Myocyte (in vitro differentiated cells): ENCODE measurements at places on chromosomes 7 and 10. TPM values are rescaled to one million over a fixed set of nuclear protein-coding genes. Genes with fewer than 3 reads are reported as not detected.

DNA sequence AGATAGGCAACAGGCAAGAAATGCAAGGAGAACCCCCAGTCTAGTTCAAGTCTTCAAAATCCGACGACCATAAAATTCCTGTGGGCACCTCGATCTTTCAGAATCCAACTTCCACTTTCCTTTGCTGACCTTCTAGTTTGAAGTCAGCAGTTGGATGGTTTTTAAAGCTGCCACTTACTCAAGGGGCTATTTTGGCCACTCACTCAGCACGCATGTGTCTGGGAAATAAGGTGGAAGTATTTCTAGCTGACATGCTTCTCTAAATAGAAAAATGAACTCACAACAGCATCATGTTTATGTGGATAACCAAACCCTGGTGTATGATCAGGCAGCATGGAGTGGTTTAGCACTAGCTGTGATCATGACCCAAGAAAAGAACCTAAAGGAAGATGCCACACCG, at the start of gene NRAP:
TSS of gene NRAP (minus strand) at position 134 of the 400 bp plus-strand sequence. CDS start 159 bp downstream, outside the sequence.
- DNase-seq: peak; percentile 91

DNA sequence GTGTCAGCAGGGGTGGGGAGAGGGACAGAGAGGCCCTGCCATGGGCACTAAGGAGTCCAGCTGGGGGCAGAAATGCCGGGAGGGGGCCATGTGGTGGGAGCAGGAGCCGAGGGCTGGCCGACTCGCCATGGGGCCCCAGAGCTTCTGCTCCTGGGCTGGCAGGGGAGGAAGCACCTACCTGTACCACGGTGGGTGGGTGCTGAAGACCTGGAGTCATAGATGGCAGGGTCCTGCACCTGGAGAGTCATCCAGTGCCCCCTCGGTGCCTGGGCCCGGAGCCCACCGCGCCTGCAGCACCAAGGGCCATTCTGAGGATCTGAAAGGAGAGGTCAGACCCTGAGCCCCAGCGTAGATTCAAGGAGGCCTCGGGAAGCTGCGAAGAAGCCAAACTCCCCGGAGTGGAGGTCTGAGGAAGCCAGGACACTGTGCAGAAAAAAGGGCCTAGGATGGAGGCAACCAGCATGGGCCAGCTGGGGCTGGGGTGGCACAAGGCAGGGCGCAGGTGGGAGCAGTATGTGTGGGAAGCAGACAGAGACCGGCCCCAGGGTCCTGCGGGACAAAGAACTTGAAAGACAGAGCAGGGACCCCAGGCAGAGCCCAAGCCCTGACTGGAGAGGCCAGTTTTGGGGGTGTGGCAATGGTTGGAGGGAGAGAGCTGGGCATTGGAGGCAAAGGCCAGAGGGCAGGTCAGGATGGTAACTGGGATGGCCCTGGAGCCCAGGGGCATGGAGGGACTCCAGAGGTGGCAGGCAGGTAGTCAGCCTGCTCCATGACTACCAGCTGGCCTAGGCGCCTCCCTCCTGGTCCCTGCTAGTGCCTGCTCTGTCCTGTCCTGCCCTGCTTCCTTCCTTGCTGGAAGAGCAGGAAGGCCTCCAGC, 26.7 kb upstream of the SMARCD3 start:
- no peak for DNase-seq

DNA sequence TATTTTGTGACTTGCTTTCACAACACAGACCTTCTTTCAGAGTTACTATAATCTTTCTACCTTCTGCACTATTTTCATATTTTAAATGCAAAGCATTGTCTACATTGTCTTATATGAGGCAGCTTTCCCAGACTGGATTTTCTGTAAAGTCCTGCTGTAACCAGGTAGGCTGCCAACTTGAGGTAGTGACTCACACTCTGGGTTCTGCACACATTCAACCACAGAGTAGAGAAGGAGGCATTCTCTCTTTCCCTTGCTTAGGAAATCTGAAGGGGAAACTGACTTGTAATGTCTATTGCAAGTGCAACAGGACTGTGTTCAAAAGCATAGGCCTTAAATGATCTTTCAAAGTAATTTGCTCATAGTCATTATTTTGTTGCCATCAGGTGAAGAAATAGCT, 461.4 kb downstream of the GRM8 start:
- peak; percentile 34 for DNase-seq

DNA sequence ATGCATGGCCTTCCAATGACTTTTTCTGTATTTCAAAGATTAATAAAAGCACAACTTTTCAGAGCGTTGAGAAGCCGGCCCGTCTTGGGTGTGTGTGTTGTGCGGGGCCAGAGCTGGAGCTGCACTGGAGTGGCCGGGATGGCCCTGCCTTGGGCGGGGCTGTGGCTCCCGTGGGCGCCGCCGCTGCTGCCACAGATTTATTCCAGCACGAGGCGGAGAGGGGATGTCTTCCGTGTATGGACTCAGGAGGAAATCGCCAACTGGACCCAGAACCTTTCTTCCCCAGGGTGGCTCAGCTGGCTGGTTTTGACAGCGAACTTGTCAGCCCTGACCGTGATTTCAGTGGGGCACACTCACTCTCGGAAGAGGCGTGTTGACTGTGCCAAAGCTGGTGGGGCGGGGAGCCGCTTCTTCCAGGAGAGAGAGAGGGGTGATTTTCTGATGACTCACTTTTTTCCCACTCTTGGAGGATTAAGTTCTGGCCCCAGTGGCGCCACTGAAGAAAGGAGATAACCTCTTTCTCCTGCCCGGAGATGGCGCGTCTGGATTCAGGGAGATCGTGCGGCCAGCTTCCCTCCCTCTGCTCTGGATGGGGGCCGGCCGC, 72.4 kb downstream of the DNAJB6 start:
- no peak for DNase-seq

DNA sequence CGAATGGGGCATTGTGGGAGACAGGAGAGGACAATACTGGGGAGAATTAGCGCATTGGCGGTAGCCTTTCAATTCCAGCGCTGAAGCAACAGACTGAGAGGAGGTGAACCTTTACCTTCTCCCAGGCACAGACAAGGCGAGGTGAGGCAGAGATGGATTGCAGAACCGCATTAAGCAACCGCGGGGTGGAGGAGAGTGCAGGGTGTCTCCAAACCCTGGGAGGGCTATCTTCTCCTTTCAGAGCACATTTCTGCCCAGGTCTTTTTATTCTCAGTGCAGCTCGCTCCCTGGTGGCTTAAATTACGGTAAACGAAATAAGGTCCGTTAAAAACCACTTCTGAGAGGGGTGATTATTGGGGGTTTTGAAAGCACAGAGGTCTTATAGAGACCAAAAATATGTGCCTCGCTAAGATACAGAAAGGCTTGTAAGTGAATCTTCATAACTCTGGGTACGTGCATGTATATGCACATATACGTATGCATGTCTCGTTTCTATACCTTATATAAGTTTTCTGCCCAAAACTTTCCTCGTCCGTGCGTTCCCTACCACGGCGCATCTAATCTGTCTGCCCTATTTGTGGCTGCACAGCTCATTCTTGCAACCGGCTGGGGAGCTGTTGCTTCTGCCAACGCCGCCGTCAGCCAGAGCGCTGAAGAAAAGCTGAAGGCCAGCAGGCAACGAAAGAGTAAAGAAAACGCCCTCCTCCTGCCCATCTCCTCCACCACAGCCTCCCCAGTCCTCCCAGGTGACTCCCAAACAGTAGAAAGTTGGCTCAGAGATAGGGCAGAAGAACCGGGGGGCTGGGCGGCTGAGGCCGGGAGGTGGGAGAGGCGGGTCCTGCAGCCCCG, 895 bp upstream of the ZNF804B start:
- peak; percentile 3 for DNase-seq

DNA sequence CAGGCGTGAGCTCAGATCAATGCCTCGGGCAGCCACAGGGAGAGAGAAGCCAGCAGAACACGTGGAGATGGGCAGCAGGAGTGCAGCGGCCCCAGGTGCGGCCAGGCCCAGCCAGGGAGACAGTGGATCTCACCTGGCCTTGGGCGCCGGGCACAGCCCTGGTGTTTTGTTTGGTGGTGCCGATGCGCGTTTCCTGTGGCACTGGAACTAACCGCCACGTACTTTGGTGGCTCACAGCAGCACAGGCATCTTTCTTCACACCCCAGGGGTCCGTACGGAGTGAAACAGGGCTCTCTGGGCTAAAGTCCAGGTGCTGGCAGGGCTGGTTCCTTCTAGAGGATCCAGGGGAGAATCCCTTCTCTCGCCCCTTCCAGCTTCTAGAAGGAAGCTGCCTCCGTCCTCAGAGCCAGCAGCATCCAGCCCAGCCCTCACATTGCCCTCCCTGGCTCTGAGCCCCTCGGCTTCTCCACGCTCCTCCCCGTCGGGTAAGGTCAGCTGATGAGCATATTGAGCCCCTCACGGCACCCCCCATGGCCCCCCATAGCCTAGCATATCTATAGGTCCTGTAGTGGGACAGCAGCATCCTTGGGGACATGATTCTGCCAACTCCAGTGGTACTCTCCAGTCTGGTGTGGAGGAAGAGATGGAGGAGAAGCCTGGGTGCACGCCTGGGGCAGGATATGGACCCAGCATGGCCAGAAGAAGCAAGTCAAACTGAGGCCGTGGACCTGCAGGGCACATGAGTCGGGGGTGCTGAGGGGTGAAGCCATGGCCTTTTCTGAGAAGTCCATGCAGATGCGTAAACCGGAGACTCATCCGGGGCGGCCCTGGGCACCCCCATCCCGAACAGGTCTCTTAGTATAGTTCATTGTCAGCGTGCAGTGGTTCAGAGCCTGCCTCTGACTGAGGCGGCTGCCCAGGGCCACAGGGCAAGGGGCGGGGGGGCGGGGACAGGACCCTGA, 43.4 kb upstream of the PPP2R2D start:
- DNase-seq: no peak

- DNase-seq: no peak
These were observed 57.4 kb downstream of the FGFR2 start for GRCh38 chr10:121540732-121541395.

GRCh38 chr7:157809863-157810851, 473.4 kb downstream of the DNAJB6 start:
- DNase-seq: no peak

DNA sequence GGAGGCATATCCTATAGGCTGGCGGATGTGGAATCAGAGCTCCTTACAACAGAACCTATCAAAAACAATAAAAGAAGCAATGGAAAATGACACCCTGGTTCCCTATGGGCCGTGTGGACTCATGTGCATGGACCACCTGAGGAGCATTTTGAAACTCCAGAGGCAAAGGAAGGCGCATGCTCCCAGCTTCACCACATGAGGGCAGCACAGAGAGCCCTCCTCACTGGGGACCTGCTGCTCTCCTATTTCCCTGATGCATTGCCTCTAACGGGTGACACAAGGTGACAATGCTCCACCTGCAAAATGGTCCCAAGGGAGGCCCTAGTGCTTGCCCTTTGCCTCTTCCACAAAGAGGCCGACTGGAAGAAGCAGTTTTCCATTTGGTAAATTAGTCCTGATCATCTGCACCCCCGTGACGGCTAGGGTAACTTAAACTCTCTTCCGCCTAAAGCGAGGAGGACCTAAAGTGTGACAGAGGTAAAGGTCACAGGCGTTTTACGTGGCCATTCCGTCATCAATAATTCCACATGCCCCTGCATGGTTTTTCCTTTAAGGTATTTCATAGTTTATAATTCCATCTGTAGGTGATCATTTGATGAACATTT, 67.7 kb downstream of the GPAM start:
- peak; percentile 32 for DNase-seq

GRCh38 chr7:2633538-2634266, 1.9 kb downstream of the TTYH3 start:
- peak; percentile 91 for DNase-seq

GRCh38 chr10:46106410-46107255, 60.6 kb upstream of the MSMB start:
- peak; percentile 30 for DNase-seq

DNA sequence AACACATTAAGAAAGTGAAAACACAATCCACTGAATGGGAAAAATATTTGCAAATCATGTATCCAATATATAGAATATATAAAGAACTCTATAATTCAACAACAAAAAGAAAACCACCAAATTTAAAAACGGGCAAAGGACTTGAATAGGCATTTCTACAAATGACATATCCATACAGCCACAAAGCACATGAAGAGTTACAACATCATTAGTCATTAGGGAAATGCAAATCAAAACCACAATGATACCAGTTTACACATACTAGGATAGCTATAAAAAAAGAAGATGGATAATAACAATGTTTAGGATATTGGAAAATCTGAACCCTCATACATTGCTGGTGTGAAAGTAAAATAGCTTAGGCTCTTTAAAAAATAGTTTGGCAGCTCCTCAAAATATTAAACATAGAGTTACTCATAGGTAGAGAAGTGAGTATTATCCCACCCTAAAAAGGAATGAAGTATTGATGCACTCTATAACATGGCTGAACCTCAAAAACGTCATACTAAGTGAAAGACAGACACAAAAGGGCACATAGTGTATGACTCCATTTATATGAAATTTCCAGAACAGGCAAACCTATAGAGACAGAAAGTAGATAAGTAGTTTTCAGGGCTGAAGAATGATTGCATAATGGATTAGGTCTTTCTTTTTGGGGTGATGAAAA, 4.5 kb downstream of the ZPBP start:
- no peak for DNase-seq

GRCh38 chr7:43490016-43490415, 92.9 kb upstream of the STK17A start:
- no peak for DNase-seq

Gene TACC2
- total RNA-seq: 25.1 and 34.1 TPM in 2 replicates

DNA sequence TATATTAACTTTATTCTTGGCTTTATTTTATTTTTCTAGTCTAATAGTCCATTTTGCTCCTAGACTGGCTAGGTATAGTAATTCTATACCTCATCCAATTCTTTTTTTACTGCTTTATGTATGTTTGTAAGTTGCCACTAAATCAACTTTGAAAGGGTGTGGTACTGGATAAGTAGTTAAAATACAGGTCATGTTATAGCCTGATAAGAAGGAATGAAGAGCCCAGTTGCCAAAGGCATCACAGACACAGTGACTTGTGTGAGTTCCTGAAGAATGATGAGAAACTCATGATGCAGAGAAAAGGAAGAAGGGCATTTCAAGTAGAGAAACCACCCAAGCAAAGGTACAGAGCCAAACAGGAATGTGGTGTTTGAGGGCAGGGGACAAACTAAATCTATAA, 27.3 kb downstream of the NAPEPLD start:
- DNase-seq: no peak

GRCh38 chr7:13987395-13987794, 2.1 kb downstream of the ETV1 start:
- DNase-seq: no peak

DNA sequence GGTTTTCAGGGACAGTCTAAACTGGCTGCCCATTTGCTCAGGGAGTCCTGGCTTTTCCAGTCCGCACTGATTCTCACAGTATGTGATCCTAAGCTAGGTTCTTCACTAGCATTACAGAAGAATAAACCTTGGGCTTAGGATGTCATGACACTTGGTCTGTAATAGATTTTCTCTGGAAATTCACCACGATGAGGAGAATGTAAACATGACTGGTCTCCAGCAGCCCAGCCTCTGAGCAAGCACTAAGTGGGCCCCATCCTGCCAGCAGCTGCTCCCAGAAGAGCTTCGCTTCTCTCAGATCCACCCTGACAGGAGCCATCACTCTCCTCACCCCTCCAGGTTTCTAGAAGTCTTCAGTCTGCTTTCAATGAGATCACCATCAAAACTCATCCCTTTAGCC, 103.7 kb upstream of the ZPBP start:
- DNase-seq: no peak
